ENCODE measurements at places on chromosomes 5 and 9. TPM values are rescaled to one million over a fixed set of nuclear protein-coding genes. Genes with fewer than 3 reads are reported as not detected.

The ASS1 gene
- 76.9 TPM for total RNA-seq

The BTNL8 gene
- total RNA-seq, result 7.3 TPM

- H3K27me3 ChIP-seq, result no peaks in the 10 kb centered on the region
- H3K4me3 ChIP-seq, result no peak overlapping the region
- no peak overlapping the region for H3K27ac ChIP-seq
- DNase-seq, result no peak
- no peaks in the 10 kb centered on the region for H3K4me1 ChIP-seq
- H3K36me3 ChIP-seq, result 0 out of 2 replicates have a peak, but pooled peaks cover 1% of the 10 kb centered on the region
Observed at GRCh38 chr5:131745703-131746102, 51.1 kb downstream of the FNIP1 start.

DNA sequence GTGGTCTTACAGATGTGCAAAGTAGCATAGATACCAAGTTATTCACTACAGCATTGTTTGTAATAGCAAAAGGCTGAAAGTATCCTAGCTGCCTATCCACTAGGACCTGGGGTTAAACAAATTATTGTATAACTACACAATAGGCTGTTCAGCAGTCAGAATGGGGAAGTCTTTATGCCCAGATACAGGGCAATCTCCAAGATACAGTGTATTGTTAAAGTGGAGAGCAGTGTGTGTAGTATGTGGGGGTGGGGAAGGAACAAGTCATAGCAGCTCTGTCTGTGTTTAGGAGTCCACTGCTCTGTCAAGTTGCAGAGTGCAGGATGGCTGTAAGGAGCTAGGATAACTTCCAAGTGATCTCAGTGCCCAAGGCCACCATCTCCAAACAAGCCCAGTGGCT is 5.5 kb downstream of the PCYOX1L start:
- peaks cover 4% of the 10 kb centered on the region for H3K4me1 ChIP-seq
- no peak for DNase-seq
- no peak overlapping the region for H3K4me3 ChIP-seq
- H3K36me3 ChIP-seq, result no peaks in the 10 kb centered on the region
- no peaks in the 10 kb centered on the region for H3K27me3 ChIP-seq
- no peak overlapping the region for H3K27ac ChIP-seq

DNA sequence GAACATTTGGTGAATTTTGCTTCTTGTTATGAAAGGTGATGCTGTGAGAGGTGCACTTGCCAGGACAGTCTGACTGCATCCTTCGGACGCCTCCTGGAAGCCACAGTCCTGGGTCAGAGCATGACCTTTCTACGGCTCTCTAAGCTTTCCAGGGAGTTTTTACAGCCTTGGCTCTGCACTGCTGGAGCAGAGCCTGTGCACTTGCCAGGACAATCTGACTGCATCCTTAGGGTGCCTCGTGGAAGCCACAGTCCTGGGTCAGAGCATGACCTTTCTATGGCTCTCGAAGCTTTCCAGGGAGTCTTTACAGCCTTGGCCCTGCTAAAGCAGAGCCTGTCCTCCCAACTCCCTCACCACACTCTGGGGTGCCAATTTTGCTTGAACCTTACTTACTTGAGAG is 49.6 kb downstream of the CCDC180 start:
- H3K4me1 ChIP-seq, result peaks cover 36% of the 10 kb centered on the region
- no peak for DNase-seq
- H3K27ac ChIP-seq, result no peak overlapping the region
- no peaks in the 10 kb centered on the region for H3K36me3 ChIP-seq
- no peak overlapping the region for H3K4me3 ChIP-seq
- no peaks in the 10 kb centered on the region for H3K27me3 ChIP-seq

The HTR1A gene
- total RNA-seq, result not detected

- H3K4me1 ChIP-seq, result no peaks in the 10 kb centered on the region
- H3K4me3 ChIP-seq, result no peak overlapping the region
- H3K27ac ChIP-seq, result no peak overlapping the region
Observed at GRCh38 chr5:164844348-164844747, 1338.9 kb downstream of the MAT2B start.

GRCh38 chr9:3475300-3476020 is 50.3 kb downstream of the RFX3 start:
- H3K36me3 ChIP-seq, result no peaks in the 10 kb centered on the region
- H3K4me3 ChIP-seq, result no peak overlapping the region
- no peak for DNase-seq
- H3K4me1 ChIP-seq, result no peaks in the 10 kb centered on the region
- H3K27me3 ChIP-seq, result no peaks in the 10 kb centered on the region

GRCh38 chr5:31770132-31770720 is 131.3 kb downstream of the PDZD2 start:
- H3K4me1 ChIP-seq, result no peaks in the 10 kb centered on the region
- no peaks in the 10 kb centered on the region for H3K27me3 ChIP-seq
- no peak for DNase-seq
- no peak overlapping the region for H3K27ac ChIP-seq

DNA sequence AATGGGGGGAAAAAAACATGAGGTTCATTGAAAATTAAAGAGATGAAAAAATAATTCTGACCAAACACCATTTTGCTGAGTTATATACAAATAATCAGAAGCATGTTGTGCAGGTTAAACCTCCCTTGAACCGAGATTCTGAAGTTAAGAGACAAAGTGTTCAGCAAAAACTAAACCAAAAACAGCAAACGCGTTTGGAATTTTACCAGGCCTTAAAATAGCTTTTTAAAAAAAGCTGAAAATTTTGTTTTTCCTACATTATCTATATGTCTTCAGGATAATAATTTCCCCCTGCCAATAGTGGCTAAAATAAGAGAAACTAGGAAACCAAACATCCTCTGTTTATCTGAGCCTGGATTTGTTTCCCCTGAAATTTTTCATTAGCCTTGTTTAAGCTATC is 191.7 kb upstream of the DAPK1 start:
- DNase-seq, result no peak
- no peak overlapping the region for H3K27ac ChIP-seq
- no peaks in the 10 kb centered on the region for H3K27me3 ChIP-seq
- H3K4me3 ChIP-seq, result no peak overlapping the region

DNA sequence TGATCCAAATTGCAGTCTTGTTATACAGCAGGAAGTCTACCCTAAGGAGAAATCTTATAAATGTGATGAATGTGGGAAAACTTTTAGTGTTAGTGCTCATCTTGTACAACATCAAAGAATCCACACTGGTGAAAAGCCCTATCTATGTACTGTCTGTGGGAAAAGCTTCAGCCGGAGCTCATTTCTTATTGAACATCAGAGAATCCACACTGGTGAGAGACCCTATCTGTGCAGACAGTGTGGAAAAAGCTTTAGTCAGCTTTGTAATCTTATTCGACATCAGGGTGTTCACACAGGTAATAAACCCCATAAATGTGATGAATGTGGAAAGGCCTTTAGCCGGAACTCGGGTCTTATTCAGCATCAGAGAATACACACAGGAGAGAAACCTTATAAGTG is 10.4 kb downstream of the ZNF189 start:
- no peaks in the 10 kb centered on the region for H3K27me3 ChIP-seq
- no peak overlapping the region for H3K27ac ChIP-seq
- no peak overlapping the region for H3K4me3 ChIP-seq
- H3K36me3 ChIP-seq, result peaks cover 18% of the 10 kb centered on the region
- DNase-seq, result no peak

- no peaks in the 10 kb centered on the region for H3K27me3 ChIP-seq
- no peak overlapping the region for H3K4me3 ChIP-seq
- H3K36me3 ChIP-seq, result no peaks in the 10 kb centered on the region
- peaks cover 39% of the 10 kb centered on the region for H3K4me1 ChIP-seq
- no peak overlapping the region for H3K27ac ChIP-seq
Observed at GRCh38 chr9:128073253-128073886, 5.3 kb downstream of the SLC25A25 start.

DNA sequence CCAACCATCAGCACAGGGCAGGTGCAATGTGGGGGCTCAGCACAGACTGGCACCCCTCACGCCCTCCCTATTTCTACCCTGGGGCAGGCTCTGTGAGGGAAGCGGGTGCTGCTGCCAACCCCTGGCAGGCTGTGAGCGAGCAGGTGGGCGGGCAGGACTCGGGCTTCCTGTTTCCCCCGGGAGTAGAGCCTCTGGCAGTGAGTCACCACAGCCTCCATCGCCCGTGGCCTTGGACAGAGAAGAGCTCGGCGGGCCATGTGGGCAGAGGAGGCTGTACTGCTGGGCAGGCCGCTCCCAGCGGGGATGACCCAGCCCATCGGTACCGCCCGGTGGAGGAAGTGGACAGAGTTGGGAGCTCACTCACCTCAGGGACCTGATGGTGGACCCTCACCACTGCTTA is 16.6 kb downstream of the KCNT1 start:
- no peak overlapping the region for H3K4me3 ChIP-seq
- H3K27me3 ChIP-seq, result no peaks in the 10 kb centered on the region
- no peak for DNase-seq
- no peaks in the 10 kb centered on the region for H3K36me3 ChIP-seq

GRCh38 chr5:21893161-21893560 is 960.0 kb downstream of the CDH12 start:
- no peak overlapping the region for H3K27ac ChIP-seq
- no peaks in the 10 kb centered on the region for H3K27me3 ChIP-seq
- no peaks in the 10 kb centered on the region for H3K36me3 ChIP-seq
- DNase-seq, result no peak
- H3K4me3 ChIP-seq, result no peak overlapping the region
- H3K4me1 ChIP-seq, result no peaks in the 10 kb centered on the region

The PMPCA gene
- total RNA-seq, result 91.5 TPM

The PCDHGA9 gene
- total RNA-seq, result 4.4 TPM

- no peak overlapping the region for H3K27ac ChIP-seq
- DNase-seq, result no peak
- H3K27me3 ChIP-seq, result no peaks in the 10 kb centered on the region
Observed at GRCh38 chr5:102523541-102524175, 24.9 kb upstream of the SLCO6A1 start.

GRCh38 chr9:96487949-96488348 is 38.0 kb downstream of the HABP4 start:
- H3K4me3 ChIP-seq, result no peak overlapping the region
- H3K4me1 ChIP-seq, result peaks cover 18% of the 10 kb centered on the region
- H3K27me3 ChIP-seq, result no peaks in the 10 kb centered on the region
- DNase-seq, result no peak
- H3K36me3 ChIP-seq, result peaks cover 4% of the 10 kb centered on the region

The ZSWIM6 gene
- 10.7 TPM for total RNA-seq

Measured in Caco-2 (cell line).